Cardiac septum (tissue), 1 donor: ENCODE measurements at places on chromosomes 7 and 10. TPM values are rescaled to one million over a fixed set of nuclear protein-coding genes. Genes with fewer than 3 reads are reported as not detected.

DNA sequence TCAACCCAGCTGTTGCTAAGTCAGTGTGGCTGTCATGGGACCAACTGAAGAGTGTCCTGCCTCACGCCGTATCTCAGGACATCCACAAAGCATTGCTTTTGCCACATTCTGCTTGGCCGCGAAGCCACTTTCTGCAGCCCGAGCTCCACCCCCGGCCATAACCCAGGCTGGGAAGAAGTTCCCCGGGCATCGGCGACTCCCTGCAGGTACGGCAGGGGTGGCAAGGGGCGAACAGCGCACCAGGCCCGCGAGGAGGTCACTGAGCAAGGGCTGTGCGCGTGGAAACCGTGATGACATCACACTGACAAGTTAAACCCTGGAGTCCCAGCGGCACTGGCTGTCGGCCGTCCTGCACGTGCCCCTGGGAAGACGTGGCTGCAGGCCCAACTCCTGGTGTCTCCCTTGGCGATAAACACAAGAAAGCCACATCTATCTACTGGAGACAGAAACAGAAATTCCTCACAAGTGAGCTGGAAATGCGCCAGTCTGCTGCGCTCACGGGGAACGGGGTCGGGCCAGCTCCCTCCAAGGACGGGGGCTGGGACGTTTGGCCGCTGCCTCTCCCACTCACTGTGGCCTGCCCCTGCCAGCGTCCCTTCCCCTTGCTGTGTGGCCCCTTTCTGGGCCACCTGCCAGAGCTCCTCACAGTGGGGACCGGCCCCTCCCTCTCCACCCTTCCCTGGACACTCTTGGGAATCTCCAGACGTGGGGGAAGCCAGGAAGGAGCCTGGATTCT lies 326.3 kb downstream of the DNAJB6 start:
- peak; percentile 68 for DNase-seq

DNA sequence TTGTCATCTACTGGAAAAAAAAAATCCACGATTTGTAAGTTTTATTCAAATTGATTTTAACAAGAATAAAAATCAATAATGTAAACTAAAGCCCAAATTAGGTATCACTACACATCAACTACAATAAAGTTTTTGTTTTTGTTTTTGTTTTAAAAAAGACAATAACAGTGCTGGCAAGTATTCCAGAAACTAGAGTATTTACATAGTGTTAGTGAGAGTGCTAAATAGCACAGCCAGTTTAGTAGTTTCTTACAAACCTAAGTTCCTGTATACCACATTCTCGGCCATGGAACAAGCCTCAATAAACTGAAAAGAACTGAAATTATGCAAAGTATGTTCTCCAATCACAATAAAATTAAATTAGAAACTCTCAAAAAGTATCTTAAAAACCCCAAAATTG lies 8.1 kb downstream of the ARHGAP12 start:
- no peak for DNase-seq

- DNase-seq = no peak
Observed at GRCh38 chr10:117382861-117383260, 7.6 kb upstream of the PDZD8 start.

- no peak for DNase-seq
Observed at GRCh38 chr10:126639084-126639483, 31.4 kb downstream of the C10orf90 start.

GRCh38 chr7:111014079-111014478 lies 76.8 kb upstream of the LRRN3 start:
- DNase-seq = no peak

- no peak for DNase-seq
Observed at GRCh38 chr7:21850531-21851285, 95.0 kb downstream of the CDCA7L start.

DNA sequence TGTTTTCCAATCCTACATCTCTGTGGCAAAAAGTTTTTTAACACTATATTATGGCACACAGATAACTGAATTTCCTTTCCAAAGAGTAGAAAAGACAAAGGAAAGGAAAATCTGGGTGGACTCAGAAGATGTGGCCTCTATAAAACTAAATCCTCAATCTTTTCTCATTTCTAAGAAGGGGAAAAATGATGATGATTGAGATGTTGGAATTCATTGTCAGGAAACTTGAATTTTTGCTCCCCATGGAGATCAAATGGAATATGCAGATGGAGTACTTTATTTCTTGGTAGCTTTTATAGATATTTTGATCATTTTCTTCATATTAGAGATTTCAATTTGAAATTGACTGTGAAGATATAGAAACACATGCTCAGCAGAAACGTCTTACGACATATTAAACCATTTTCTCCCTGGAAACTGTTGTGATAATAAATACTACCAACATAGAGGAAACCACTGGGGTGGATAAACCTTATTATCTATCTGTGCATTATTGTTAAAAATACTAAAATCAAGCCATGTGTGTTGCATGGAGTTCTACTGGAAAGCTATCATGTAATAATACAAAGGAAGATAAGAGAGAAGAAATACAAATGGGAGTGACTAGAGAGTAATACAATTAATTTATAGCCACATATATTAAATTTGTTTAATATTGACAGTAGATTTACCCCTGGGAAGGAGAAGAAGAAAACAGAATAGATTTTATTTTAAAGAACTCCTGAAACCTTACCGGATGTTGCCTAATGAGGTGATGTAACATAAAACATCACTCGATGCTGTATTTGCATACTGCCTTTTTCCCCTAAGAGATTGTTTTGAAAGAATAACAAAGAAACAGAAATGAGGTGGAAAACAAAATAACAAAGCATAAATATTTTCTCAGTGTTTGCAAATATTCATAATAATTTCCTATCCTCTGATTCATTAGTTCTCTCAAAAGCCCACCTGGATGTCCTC lies 931.2 kb upstream of the C7orf33 start:
- DNase-seq = no peak

- DNase-seq = no peak
Observed at GRCh38 chr7:131949659-131950058, 393.2 kb upstream of the PODXL start.

GRCh38 chr7:38280000-38280399 lies 6.6 kb upstream of the TARP start:
- DNase-seq = no peak

- no peak for DNase-seq
Observed at GRCh38 chr10:99435986-99436638, 5.7 kb upstream of the GOT1 start.

DNA sequence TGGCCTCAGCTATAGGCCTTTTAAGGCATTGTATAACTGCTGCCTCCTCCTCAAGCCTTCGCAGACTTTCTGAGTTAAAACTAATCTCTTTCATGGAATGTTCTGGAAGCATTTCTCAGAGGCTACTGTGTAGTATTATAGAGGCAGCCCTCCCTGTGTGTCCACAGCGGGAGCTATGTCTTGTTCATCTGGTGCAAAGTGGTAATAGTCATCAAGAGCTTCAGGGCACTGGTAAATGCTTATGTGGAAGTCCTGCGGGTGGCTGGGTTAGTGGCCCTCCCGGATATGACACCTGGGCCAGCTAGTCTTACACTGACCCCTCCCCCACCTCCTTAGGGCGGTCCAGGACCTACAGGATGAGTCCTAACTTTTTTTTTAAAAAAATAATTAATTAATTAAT lies 2.2 kb upstream of the ABHD11 start:
- no peak for DNase-seq

DNA sequence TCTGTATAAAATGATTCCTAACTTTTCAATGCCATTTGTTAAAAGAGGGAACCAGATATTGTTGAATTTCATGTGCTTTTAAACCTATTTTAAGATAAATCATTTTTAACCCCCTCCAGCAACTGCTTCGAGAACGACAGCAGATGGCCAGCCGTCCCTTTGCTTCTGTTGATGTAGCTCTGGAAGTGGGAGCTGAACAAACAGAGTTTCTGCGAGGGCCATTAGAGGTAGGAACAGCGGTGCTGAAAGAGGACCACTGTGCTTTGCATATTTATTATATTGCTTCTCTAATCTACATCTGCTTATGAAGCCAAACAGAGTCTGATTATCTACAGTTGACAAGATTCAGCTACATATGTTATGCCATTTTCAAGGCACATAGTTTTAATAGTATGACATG lies 545.9 kb downstream of the GFRA1 start:
- DNase-seq = no peak

DNA sequence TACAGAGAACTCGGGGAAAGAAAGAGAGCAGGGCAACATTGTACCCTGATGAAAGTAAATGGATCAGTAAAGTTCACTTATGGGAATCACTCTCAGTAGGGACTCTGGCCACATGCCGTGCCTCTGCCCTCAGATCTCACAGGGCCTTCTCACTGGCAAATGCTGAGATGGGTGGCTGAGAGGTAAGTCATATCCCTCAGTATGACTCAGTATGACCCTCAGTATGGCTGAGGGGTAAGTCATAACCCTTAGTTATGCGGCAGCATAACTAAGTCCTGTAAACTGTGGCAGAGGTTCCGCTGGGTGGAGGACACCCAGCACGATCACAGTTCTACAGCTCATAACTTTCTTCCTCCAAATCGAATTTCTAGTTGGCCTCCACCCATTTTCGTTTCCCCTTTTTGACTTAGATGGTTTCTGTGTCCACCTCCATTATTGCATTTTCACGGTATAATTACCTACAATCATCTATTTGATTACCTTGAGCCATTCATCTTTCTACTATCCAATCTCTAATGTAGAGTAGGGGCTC lies 26.5 kb upstream of the WNT16 start:
- DNase-seq = no peak

DNA sequence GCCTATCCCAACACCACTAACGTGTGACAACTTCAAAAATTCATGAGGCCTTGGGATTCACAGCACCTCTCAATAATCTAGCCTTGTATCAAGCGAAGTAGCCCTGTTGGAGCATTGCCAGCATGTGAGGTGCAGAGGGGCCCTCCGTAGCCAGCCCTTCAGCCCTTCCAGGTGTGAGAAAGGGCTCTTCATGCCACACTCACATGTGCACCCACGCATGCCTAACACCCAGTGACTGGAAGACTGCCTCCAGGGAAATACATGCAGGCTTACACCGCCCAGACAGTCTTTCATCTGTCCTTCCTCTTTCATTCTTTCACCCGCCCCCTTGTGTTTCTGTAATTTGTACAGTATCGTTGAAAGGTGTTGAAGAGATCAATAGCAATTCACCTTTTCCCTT lies 26.1 kb downstream of the LRRC4 start:
- DNase-seq = no peak

- no peak for DNase-seq
Observed at GRCh38 chr10:104209575-104210198, 22.5 kb downstream of the CFAP43 start.

DNA sequence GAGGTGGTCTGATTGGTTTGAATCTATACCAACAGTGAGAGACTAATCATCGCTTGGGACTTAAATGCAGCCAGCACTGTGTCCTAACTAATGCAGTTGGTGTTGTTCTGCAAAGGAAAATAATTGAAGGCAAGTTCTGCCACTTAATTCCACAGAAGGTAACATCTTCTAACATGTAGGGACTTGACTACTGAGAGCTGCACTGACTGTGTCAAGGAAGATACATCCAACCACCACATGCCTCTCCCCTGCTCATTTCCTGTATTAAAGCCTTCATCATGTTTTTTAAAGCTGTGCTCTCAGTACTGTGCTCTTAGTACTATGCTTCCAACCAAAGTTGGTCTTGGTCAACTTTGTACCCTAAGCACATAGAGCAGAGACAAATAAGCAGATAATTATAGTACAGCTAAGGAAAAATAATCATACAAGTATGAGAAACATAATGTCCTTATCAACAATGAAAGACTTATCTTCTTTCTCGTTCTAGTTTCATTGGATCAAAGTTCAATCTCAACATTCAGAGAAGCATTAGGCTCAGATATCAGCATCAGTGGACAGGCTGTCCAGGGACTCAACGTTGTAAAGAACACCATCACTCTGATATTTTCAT lies 2.8 kb upstream of the CYP3A4 start:
- DNase-seq = no peak

DNA sequence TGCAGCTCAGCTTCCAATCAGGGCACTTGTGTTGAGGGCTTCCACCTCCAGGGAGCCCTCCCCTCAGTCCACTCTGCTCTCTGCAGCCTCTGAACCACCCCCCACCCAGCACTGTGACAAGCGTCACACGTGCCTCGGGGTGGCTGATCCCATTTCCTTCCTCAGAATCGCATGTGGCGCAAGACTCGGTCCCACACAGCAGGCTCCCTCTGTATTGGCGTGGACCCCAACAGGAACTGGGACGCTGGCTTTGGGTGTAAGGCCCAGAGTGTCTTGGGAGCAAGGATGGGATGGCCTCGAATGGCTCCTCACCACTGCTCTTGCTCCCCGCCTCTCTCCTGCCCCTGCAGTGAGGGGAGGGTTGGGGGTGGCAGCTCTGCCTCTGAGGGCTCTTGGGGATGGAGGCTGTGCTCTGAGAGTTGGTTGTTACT lies 4.1 kb downstream of the CPA1 start:
- no peak for DNase-seq

DNA sequence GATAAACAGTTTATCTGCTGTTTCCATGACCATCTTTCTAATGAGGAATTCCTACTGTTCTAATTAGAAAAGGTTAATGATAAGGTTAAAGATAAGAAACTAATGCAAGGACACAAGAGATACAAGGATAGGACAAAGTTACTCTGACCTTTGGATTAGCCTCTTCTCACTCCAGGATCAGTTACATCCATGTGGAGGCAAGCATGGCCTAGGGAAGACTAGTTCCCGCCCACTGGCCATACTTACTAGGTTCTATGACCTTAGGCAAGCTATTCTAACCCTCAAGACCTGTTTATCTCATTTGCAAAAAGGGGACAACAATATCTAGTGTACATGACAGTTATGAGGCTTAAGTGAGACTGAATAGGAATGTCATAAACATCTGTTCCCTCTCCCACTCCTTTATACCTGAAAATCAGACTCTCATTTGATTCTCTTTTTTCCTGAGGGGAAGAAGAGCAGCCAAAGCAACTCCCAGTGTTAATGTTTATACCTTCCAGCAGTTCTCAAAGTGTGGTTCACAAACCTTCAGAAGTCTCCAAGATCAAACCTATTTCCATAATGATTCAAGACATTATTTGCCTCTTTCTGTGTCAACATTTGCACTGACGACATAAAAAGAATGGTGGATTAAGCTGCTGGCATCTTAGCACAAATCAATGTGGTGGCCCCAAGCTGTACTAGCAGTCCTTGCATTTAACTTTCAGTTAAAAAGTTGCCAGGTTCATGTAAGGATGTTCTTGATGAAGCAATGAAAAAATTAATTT lies 72.0 kb downstream of the SRPK2 start:
- no peak for DNase-seq

Gene EN2
- total RNA-seq = not detected

Gene ZNF736
- total RNA-seq = 6.8 TPM

Gene IL6
- total RNA-seq = 5.8 TPM

Gene TFPI2
- total RNA-seq = 1.9 TPM

Gene SLC29A3
- total RNA-seq = 1.6 TPM

Gene TMEM236
- 0.54 TPM for total RNA-seq

Gene VWC2
- 8.2 TPM for total RNA-seq

Gene CPA2
- total RNA-seq = not detected

Gene COPG2
- 19.7 TPM for total RNA-seq

Gene H2BK1
- not detected for total RNA-seq
